T-helper 1 cell (primary cell): ENCODE measurements at places on chromosomes 5 and 9.

DNA sequence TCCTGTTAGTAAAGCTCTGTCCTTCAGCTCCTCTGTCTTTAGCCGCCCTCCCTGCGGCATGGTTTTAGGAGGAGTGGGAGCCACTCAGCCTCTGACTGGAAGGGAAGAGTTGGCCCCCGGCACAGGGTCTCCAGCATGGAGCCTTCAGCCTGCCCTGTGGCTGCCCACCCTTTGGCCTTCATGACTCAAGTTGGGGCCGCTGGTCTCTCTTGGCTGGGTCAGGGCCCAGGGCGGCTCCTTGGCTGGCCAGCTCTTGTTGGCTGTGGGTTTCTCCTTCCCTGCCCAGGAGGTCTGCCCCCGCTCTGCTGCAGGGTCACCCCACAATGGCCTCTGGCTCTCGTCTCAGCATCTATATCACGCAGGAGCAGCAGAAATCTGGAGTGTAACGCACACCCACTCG, 25.7 kb downstream of the FGF1 start:
- no peak for DNase-seq

DNA sequence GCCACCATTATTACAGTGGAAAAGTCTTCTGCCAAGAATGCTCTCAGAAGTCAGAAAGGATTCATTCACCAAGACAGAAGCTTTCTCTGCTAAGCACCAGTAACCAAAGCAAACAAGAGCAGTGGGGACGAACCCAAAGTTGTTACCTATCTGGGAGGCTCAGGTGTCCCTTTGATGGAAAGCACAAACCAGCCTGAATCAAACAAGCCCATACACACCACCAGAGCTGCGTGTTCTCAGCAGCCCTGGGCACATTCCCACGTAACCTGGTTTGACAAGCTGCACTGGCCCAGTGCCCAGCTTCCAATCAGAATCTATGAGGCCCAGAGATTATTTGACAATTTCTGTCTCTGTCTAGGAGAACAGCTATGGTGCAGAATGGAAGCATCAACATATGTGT, 252.6 kb downstream of the ACTL7B start:
- no peak for DNase-seq

DNA sequence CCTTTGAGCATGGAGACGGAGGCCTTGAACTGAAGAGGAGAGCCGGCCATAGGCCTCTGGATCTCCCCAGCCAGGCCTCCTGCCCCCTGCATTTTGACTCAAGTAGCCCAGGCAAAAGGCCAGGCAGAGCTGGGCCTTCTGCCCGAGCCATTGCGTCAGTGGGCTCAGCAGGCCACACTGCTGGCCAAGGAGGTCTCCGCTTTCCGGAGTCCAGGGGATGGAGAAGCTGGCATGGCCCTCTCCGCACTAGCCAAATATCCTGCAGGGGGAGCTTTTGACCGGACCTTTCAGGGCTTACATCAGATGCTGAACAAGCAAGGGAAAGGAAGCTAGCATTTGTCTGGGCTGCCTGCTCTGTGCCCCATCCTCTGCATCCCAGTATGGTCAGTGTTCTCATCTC, 386.8 kb downstream of the TRIM36 start:
- DNase-seq = no peak

DNA sequence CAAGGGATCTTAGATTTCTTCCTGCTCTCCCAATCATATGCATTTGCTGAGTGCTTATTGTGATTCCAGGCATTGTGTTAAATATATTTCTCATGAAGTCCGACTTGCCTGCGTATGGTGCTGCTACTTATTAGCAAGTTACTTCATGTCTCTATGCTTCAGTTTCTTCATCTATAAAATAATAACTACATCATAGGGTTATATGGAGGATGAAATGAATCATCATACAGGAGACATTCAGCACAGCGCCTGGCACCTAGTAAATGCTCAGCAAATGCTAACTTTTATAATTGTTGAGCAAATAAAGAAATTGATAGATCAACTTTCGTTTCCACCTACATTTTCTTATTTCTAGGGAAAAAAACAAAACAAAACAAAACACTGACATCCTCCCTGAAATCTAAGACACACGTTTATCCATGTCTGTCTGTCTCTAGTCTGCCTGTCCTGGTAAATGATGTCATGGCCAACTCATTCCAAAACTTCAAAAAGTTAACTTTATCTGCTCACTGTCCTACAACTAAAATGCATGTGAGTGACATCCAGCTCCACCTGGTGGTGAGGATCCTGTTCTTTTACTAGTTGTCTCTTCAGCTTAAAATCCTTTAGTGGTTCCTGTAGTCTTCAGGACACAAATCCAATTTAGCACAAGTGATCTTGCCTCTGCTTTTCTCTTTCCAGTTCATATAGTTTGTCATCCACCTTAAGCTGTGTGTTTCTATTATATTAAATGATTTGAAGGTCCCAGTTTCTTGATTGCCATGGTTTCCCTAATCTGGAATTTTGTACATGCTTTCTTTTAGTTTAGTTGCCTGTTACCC, 27.7 kb downstream of the PPP3R2 start:
- no peak for DNase-seq

DNA sequence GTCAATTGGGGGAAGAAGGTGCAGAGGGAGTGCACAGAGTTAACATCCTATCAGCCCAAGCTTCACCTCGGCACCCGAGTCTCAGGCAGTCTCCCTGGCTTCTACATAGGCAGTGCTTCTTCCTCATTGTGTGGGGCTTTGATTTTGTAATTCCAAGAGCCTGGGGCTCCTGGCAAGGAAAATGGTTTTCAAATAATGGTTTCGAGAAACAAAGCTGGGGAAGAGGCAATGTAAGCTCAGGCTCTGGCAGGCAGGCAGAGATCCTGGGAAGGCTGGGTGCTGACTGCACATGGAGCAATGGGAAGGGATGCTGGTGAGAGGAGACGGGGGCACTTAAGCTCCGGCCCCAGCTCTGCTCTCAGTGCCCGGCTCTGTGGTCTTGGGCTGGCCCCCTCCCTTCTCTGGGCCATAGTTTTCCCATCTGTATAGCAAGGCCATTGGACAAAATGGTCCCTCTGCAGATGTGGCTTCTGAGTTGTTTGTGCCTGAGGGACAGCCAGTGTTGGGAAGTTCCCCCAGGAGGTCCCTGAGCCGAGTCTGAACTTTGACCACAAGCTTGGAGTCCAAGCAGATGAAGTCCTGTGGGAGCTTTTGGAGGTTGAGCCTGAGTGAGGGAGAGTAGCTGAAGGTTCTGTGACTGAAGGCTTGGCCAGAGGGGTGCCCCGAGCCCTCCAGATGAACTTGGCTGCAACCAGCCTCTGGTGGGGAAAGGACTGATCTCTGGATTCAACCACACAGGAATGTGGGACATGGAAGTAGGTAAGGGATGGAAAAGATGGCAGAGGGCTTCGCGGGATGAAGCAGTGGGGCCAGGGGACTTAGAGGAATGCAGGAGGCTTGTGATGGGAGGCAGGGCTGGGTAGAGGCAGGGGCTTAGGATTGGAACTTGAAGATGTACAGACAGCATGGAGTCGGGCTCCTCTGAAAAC, 28.5 kb upstream of the IL17B start:
- no peak for DNase-seq

DNA sequence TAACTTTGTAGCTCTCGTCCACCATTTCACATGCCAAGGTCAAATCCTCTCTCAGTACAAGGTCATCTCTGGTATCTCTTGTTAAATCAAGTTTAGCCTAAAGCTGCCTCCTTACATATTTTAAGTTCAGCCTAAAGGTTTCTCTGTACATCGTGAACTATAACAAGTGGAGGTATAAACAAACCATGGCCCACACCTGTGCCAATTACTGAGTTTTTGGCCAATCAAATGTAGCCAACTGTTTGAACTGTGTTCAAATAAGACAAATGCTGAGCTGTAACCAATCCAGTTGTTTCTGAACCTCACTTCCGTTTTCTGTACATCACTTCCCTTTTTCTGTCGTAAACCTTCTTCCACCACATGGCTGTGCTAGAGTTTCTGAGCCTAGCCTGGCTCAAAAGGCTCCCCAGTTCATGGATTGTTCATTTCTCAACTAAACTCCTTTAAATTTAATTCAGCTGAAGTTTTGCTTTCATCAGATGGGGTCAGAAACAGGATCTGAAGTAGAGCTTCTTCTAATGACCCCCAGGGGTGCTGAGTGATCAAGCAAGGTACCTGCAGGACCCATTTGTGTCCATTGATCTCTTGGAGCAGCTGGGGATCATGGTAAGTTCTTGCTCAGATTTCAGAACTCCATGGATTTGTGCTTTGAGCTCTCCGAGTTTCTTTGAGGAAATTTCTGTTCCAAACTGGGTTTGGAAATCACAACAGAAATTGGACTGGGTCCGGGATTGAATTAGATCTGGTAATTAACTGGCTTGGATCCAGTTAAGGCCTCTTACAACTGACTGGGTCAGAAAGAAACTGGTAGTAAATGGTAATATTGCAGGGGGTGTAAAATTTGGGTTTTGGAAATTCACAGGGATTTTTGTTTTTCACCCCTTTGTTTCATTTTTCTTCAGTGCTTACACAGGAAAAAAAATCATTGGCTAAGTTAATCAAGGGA, 11.0 kb upstream of the NANS start:
- DNase-seq = peak; percentile 42

DNA sequence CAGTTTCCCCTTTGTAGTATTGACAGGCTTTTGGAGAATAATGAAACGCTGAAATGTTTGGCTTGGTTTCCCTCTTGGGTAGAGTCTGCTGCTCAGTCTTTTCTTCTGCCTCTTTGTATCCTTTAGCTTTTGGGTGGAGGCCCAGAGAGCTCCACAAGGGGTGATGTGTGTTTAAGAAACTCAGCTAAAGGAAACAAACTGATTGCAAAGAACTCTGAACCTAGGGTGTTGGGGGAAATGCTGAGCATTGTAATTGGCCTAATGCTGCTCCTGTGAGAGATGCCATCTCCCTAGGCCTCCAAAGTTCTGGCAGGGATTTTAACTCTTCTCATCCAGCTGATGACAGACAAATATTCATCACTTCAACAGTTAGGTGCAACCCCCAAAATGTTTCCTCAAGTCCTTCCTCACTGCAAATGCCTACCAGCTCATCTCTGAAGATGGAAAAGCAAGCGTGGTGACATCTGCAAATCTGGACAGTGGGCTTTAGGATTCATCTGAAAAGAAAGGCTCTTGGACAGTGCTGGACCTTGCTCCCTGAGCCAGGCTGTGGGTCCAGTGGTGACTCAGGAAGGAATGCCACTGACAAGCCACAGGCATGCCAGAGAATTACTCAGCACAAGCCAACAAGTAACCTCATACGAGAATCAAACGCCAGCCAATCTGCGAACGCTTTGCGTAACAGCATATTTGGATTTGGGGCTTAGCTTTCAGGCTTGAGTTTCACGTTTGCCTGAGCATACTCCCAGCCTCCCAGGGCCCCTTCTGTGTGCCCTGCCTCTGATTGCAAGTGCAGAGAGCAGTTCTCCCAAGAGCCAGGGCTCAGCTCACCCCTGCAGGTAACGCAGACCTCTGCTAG, 30.5 kb upstream of the ZSWIM6 start:
- DNase-seq = no peak

- no peak for DNase-seq
These were observed 6.9 kb upstream of the EGR1 start for GRCh38 chr5:138458384-138458783.

DNA sequence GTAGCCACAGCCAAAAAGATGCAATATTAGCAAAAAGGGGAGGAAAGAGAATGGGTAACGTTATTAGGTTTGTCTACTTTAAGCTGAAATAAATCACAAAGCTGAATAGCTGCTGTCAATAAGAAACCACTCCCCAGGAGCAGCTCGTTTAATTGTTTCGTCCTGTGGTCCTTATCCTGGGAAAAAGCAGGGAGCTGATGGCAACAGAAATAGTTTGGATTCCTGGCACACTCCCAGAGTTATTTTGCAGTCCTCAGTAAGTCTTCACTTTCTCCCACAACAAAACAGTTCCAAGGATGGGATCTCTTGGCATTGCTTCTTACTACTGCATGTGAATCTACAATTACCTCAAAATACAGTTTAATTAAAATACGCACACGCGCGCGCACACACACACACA, 28.8 kb downstream of the FRMD3 start:
- no peak for DNase-seq

DNA sequence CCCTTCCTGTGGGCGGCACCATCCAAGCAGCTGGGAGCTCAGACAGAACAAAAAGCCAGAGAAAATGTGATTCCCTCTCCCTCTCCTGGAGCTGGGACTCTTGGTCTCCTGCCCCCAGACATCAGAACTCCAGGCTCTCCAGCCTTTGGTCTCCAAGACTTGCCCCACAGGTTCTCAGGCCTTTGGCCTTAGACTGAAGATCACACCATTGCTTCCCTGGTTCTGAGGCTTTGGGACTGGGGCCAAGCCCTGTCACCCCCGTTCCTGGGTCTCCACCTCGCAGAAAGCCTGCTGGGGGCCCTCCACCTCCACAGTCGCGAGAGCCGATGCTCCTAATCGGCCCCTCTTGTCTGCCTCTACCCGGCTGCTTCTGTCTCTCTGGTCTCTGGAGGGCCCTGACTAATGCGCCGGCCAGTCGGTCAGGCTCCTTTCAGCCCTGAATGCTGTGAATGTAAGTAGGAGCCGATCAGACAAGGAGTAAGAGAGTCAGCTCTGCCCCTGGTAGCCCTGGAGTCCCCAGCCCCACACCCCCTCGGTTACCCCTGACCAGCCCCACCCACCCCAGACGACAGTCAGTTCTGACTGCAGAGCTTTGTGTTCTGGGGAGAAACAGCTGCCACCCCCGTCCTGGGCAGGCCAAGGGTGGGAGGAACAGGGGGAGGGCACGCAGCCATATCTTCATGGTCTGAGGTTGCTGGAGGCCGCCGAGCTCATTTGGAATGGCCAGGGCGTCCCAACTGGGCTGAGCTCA, 57.5 kb downstream of the VAV2 start:
- DNase-seq = no peak

DNA sequence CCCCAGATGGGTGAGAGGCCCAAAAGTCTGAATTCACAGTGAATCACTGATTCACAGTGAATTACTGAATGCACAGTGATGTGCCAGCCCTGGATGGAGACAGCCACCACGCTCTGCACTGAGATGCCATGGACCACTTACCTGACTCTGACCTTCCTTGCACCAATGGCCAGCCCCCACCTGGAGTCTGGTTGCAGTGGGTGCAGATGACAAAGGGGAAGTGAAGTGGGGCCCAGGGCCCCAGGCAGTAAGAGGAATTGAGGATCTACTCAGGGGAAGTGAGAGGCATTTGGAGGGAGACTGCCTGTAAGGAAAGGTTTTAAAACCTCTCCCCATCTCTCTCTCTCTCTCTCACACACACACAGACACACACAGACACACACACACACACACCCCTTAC, 412.1 kb downstream of the CYLC2 start:
- DNase-seq = no peak

GRCh38 chr5:56673171-56673570, 142.2 kb upstream of the MAP3K1 start:
- DNase-seq = no peak
